Left kidney (tissue), 8 donors: ENCODE measurements at places on chromosomes 4 and X.

DNA sequence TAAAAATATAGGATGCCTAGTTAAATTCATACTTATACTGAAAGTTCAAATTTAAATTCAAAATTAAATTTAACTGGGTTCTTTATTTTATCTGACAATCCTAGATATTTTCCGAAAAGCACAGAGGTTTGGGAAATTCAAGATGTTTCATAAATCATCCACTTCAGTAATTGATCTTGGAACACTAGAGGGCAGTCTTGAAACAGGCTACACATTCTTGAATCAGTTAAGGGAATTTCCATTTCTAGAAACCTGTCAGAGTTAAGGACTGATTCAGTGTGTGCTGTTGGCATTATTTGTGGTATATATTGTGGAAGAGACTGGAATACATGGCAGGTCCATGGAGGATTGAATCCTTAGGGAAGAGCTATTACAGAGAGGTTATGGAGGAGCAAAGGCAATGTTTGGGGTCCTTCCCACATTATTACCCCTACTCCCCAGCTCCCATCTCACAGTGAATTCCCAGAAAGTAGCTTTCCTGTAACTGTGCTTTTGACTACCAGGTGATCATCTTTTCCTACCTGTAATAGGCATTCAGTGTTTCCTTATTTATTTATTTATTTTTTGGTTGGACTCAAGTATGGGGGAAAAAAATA lies 92.9 kb downstream of the EGF start:
- peak; percentile 81 for DNase-seq

DNA sequence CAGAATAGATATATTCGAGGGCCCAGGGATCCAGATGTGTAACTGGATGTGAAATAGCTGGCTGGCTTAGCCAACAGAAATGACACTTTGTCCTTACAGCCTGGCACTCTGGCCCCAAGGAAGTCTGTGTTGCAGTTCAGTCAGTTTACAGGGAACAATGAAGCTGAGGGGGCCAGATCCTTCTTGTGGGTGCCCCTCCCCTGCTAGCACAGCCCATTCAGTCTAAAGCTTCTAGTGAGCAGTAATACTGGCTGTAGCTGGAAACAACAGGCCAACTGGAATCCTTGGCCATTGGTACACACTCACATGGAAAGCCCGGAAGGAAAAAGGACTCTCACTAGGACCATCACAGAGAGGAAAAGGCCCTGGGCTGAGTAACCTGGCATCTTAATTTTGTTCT lies 22.7 kb upstream of the CD40LG start:
- no peak for DNase-seq

DNA sequence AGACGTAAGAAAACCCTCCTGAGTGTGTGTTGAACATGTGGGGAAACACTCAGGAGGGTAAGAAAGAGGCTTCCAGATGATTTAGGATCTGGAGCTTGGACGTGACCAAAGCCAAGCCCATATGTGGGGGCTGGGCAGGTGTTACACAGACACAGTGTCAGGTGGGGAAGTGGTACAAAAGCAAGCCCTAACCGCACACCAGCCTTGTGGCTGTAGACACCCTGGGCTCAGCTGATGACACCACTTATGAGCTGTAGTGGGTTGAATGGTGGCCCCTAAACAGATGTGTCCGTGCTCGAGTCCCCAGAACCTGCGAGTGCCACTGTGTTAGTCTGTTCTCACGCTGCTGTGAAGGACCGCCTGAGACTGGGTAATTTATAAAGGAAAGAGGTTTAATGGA lies 25.0 kb upstream of the NSG1 start:
- no peak for DNase-seq

DNA sequence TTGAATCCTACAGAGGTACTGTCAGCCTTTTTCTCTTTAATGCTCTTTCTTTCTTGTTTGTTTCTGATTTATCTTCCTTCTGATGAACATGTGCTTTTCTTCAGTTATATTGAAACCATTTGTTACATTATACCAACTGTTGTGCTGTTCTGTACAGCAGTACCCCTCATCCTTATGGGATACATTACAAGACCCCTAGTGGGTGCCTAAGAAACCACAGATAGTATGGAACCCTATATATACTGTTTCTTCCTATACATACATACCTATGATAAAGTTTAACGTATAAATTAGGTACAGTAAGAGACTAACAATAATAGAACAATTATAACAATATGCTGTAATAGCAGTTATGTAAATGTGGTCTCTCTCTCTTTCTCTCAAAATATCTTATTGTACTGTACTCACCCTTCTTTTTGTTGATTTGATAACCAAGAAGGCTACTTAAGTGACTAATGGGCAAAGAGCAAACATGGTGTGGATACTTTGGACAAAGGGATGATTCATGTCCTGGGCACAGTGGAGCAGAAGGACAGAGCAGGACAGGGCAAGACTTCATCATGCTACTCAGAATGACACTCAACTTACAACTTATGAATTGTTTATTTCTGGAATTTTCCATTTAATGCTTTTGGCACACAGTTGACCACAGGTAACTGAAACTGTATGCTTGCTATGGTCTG lies 10.7 kb upstream of the YIPF7 start:
- no peak for DNase-seq

- DNase-seq, result no peak
Observed at GRCh38 chr4:168621806-168622589, 125.1 kb downstream of the PALLD start.

DNA sequence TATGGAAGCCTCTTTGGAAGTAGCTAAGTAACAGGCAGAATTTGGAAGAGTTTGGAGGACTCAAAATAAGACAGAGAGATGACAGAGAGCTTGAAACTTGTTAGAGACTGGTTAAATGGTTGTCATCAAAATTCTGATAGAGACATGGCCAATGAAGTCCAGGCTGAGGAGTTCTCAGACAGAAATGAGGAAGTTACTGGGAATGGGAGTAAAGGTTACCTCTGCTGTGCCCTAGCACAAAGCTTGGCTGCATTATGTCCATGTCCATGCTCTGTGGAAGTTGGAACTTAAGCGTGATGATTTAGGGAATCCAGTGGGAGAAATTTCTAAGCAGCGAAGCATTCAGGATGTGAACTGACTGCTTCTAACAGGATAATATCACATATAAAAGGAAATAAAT lies 146.2 kb upstream of the NDST4 start:
- no peak for DNase-seq

GRCh38 chrX:105282077-105282476 lies 61.6 kb upstream of the TEX13A start:
- DNase-seq, result no peak

- DNase-seq, result no peak
Observed at GRCh38 chr4:96186593-96186992, 346.7 kb downstream of the PDHA2 start.

GRCh38 chr4:87895964-87896621 lies 63.3 kb downstream of the MEPE start:
- no peak for DNase-seq

GRCh38 chr4:41257257-41257901 lies 651 bp downstream of the UCHL1 start:
- no peak for DNase-seq

DNA sequence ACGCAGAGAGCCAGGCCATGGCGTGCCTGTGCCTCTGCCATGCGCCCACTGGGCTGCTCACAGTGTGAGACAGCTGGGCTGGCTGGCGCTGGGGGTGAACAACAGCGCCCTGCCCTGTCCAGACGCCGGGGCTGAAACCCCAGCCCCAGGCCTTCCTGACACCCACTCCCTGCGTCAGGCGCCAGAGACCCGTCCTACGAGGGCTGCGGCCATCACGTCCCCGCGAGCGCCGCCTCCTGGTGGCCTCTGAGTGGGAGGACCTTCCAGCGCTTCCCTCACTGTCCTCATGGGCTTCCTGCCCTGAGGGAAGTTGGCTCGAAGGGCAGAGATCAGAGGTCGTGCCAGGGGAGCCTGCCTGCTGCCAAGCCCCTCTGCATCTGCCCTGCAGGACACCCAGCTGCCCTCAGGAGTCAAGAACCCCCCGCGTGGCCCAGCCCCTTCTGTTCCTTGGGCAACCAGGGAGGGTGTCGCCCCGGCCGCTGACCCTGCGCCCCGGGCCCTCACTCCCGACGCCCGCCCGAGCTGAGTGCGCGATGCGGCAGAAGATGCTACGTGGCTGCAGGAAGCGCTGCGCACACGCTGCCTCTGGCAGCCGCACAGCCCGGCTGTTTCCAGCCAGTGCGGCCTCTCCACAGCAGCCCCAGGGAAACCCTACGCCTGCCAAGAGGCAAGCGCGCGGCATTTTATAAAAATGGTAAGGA lies 16.2 kb downstream of the NELFA start:
- DNase-seq, result no peak

DNA sequence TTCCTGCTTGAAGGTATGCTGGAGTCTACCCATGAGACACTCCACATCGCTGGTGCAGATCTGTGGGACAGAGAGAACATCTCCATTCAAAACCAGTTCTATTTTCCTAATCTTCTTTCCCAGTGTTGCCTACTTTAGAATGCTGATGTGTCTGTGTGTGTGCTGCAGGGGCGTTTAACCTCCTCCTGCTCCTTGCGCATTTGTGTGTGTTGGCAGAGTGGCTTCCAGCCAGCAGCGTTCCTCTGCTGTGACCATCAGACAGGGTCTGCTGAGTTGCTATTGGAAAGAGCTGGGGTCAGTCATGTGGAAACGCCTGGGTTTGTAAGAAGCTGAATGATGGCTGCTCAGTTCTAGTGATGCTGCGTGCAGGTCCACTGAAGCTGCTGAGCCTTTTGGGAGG lies 223.6 kb downstream of the RBMX2 start:
- DNase-seq, result no peak

DNA sequence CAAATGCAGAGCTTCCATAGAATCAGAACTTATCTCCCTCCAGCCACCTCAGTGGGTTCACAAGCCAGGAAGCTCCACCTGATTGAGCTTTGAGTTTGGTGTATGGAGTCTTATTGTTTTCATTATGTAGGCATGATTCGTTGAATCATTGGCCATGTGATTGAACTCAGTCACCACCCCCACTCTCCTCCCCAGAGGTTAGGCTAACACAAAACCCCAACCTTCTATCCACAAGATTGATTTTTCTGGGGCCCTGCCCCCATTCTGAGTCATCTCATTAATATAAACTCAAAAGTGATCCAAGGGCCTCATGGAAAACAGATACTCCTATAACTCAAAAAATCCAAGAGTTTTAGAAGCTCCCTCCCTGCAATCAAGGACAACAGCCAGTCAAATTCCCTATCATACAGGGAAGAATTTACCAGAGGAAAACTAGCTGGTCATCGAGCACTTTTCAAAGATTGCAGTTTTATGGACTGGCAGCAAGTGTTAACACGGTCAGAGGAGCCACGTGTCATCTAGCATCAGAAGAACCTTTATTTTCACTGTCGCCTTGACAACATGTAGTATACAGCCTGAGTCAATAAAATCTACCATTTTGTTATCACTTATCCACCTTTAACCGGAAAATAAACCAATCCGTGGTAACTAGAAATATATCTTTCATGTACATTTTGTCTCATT lies 35.9 kb upstream of the GUCY1B1 start:
- no peak for DNase-seq

DNA sequence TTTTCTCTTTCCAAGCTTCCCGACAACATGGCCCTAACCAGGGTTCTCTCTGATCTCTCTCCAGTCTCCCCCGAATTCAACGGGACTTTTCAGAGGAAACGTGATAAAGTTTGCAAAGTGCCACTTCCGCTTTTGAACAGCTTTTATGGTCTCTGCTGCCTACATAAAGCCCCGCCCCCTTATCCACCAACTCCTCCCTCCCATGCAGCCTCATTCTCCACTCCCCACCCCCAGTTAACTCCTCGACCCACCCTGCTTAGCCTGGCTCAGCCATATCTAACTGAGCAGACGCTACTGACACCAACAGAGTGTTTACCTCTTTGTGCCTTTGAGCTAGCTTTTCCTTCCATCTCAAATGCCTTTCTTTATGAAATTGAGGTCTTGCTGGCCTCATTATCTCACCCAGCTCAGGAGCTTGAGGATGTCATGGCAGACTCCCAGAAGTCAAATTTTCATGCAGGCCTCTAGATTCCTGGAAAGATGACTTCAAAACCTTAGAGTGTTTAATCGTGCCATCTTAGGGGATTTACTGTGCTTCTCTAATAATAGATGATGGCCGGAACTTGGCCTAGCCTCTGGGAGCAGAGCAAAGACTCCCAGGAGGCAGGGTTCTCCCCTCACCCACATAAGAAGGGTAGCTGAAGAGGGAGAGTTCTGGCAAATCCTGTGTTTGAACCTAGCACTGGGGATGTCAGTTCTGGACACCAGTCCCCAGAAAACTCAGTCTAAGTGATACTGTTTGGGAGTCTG lies 606.0 kb downstream of the BCOR start:
- no peak for DNase-seq

DNA sequence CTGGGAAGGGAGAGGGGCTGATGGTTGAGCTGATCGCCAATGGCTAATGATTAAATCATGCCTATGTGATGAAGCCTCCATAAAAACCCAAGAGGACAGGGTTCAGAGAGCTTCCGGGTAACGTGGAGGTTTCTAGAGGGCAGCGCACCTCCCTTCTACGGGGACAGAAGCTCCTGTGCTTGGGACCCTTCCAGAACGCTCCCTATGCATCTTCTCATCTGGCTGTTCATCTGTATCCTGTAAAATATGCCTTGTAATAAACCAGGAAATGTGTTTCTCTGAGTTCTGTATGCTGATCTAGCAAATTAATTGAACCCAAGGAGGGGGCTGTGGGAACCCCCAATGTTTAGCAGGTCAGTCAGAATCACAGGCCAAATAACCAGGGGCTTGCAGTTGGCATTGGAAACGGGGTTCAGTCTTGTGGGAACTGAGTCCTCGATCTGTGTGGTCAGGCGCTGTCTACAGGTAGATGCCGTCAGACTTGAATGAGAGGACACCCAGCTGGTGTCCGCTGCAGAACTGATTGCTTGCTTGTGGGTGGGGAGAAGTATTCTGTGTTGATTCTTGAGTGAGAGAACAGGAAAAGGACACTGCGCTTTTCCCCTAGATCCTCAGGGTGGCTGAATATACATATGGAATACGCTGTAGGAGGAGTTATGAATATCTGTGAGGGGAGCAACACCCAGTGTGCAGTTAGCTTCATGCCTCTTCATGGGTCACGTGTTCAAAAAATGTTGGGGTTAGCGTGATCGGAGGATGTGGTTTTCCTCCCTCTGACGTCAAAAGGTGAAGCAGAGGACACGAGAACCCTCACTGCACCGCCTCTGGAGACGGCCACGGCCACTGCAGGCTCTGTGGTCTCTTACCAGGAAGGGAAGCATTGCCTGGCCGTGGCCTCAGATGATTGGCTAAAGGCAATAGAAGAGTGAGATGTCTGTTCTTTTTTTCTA lies 29.2 kb downstream of the HTT-AS start:
- no peak for DNase-seq

GRCh38 chrX:77174680-77175519 lies 272.3 kb upstream of the FGF16 start:
- DNase-seq, result no peak
